SW 1271 (cell line): ENCODE measurements at places on chromosomes 2 and 18.

DNA sequence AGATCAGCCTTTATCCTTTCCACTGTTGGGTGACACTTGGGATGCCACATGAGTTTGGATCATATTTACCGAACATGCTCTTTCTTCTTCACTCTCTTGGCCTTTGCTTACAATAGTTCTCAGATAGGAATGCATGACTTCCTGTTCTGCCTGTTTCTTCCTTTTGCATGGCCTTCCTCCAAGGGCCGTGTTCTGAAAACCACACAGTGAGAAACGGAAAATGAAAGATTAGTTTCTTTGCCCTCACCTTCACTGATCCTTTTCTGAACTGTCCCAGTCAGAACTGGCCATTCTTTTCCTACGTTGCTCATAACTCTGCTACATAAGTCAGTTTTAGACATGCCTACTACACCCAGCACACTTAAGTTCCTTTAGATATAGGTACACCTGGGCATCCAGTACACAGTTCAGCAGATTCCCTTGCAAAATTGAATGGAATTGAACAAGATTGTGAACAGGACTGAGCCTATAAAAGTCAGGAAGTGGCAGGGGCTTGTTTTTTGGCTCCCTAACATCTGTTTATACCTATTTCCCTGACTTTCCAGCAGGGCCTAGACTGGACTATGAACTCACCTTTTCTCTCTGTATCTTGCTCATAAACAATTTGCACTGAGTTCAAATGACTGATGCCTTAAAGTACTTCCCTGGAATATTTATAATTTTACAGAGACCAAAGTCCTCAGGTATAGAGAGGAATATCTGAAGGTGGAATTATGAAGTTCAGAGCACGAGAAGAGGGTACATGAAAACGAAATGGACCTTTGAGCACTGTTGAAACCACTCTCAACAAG lies 186.4 kb upstream of the ST6GAL2 start:
- DNase-seq = no peak

DNA sequence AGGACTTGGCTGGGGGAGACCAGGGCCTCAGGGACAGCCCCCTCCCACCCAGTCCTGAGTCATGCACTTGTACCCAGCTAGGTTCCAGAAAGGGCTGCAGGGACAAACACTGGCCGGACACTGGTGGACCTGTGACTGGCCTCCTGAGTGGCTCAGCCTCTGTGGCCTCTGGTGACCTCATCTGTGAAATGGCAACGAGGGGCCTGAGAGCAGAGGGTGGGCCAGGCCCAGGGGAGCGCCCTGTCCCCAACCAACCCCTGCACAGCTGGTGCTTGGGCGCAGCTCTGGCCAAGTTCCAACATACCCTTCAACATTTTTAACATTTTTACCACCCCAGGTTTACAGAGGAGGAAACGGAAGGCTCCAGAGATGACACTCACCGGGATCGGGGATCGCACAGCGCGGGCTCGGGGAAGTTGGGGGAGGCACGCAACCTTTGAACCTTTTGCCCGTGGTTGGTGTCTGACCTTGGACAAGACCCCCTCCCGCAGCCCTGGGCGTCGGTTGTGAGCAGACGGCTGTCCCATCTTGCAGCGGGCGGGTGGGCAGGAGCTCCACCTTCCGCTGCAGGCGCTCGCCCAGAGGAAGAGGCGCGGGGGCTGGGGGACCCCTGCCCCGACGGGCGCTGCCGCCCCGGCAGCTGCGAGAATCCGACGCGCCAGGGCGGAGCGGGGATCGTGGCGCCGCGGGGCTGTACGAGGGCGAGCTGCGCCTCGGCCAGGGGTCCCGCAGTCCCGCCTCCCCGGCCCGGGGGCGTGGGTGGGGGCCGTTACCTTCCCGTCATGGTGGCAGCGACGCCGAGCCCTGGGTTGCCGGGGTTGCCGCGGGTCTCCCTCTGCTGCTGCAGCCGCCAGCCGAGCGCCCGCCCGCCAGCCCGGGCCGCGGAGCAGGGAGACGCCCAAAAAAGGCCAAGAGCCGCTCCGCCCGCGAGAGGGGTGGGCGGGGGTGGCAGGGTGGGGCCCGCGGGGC lies 805 bp downstream of the LIMS2 start:
- DNase-seq = no peak

DNA sequence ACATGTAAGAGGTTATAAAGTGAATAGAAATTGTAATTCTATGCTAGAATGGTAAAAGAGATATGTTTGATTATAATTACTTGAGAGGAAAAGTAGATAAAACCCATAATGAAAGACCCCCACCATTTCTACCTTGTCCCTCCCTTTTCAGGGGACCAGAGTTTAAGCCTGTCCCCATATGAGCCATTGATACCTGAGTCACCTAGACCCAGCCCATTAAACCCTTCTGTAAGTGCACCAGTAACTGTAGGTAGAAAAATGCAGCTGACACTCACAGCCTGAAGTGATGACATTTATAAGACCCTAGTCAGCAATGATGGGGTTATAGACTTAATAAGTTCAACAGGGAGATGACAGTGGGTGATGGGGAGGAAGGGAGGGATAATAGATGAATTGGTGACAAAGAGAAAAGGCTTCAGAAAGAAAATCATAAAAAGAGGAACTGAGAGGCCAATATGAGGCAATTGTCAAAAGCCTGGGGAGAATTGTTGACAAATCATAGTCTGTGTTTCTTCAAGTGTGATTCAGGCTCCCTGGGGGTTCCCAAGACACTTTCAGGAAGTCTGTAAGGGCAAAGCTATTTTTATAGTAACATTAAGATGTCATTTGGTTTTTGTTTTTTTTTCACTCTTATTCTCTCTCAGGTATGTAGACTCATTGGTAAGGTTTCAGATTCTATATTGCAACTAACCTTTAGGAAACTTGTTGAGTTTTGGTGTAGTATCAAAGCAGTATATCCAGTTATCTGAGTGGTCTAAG lies 544.2 kb downstream of the SATB2 start:
- no peak for DNase-seq

GRCh38 chr18:76380791-76381405 lies 114.1 kb downstream of the ZNF516 start:
- DNase-seq = no peak

GRCh38 chr18:34548120-34548972 lies 161.8 kb upstream of the DTNA start:
- no peak for DNase-seq

DNA sequence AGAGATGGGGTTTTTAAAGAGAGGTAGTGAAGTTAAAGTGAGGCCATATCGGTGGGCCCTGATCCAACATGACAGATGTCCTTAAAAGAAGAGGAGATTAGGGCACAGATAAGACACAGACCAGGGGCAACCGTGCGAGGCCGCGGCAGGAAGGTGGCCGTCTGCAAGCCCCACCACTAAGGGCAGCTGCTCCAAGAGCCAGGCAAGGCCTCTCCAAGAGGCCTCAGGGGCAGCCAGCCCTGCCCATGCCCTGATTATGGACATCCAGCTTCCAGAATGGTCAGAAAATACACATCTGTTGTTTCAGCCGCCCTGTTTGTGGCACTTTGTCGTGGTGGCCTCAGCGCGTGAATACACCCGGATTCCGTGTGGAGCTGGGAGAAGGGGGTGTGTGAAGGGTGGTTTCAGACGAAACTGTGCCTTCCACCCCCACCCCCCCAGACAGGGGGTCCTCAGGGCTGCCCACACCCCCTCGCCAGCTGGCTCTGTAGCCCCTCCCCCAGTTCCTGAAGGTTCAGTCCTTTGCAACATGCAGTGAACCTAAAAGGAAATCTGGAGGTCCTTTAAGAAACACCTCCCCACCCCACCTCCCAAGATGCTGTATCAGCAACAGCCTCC lies 74.1 kb upstream of the SMAD7 start:
- DNase-seq = no peak

- no peak for DNase-seq
Measured at GRCh38 chr2:37415128-37415820, 70.8 kb downstream of the QPCT start.

DNA sequence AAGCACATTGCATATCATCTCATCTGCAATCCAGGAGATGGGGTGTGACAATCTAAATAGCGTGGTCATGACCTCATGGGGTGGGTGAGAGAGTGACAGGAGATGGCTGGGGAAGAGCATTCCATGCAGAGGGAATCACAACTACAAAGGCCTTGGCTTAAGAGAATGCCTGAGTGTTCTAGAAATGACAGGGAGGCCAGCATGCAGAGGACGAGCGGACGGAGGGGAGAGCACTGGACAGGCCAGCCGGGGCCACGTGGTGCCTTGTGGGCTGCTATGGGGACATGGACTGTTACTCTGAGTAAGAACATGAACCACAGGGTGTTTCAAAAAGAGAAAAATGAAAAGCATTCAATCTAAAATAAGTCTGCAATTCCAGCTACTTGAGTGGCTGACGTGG lies 117.9 kb upstream of the ODC1 start:
- DNase-seq = no peak

- no peak for DNase-seq
Measured at GRCh38 chr2:109689182-109689930, 75.2 kb downstream of the SOWAHC start.

GRCh38 chr18:14940735-14941134 lies 192.8 kb downstream of the ANKRD30B start:
- DNase-seq = no peak

DNA sequence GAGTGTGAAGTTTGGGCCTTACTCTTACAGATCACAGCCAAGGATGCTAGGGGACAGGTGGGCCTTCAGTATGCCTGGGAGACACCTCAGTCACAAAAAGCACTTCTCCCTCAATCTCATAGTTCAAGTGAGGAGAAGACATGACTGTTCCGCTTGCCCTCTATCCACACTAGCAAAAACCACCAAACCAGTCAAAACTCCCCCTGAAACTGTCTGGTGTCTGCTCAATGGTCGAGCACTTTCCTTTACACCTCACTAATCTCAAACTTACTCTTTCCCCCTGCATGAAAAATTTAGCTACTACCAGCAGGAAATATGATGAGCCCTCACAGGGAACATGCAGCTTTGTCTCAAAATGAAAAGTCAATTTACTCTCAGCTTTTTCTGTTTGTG lies 232.2 kb downstream of the TRIB2 start:
- DNase-seq = no peak

- DNase-seq = no peak
Measured at GRCh38 chr2:128777196-128778035, 458.7 kb upstream of the HS6ST1 start.

DNA sequence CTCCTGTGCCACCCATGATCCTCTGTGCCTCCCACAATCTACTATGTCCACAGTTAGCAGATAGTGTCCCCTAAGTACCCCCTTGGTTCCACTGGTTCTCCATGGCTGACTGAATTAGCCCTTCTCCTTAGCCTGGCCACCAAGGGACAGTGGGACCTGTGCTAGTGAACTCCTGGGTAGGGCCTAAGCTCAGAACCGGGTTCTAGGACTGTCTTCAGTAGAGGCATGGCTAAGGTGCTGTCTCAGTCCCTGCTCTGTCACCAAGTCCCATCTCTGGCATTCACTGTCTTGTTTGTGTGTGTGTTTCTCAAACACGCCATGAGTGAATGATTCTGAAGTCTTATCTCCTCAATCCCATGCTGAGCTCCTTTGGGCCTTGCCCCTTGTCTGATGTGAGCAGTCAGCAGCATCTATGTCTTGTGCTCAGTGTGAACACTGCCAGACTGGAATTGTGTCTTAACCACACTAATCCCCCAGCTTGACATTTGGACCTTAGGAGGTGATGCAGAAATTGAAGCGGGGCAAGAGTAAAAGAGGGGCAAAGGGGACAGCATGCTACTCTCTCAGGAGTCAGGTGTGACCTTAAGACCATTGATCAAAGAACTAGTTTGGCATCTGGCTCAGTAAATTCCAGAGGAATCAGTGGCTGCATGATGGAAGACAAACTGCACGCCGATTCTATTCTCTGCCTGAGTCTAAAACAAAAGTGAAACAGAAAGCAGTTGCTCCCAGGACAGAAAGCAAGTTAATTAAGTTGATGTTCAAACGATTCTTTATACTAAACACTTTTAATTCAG lies 190.5 kb downstream of the ALPK2 start:
- DNase-seq = no peak

DNA sequence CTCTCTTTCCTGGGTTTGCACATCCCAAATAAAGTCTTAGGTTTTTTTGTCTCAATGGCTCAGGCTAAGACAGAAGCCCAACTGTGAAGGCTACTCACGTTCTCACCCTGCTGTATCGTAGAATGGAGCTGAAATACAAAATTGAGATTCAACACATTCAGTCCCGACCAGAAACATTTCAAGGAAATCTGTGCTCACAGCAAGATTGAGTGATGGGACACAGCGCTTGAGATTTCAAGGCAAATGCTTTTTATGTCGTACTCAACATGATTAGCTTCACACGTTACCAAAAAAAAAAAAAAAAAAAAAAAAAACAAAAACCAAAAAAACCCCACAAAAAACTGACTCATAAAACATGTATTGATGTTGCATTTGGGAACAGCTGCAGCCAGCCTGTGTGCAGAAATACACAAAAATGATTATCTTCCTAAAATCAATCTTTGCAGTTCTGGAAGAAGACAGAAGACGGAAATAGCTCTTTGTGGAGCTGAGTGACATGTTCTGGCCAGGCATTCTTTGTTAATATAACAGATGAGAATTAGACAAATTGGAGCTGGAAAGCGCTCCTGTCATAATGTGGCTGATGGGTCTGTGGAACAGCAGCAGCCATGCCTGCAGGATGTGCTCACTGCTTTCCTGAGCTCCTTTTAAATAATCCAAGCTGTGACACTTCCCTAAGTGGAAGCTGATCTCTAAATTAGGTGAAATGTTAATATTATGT lies 453.2 kb downstream of the LPIN1 start:
- DNase-seq = no peak

DNA sequence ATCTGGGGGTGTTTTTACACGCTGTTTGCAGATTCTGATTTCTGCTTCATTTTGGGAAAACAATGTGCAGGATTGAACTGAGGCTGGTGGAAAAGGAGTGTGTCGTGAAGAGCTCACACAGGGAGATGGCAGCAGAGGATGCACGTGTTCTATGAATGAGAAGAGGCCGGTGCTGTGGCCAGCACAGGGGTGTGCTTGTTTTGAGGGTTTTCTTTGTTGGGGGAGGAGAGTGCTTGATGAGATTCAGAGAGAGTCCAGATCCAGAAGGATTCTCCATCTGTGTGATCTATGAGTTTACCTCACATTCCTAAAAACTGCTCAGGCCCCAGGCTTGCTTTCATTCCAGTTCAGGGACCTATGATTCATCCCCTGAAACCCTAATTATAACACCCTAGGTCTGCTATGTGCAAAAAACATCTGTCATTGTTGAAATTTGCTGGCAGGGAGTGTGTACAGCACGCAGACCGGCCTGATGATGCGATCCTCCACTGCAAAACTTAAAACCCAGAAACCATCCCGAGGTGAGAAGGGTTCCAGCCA lies 12.1 kb downstream of the TGFA start:
- no peak for DNase-seq

- DNase-seq = no peak
Measured at GRCh38 chr2:134145519-134145918, 108.4 kb upstream of the MGAT5 start.
